ENCODE measurements at places on chromosomes 13 and 19.

DNA sequence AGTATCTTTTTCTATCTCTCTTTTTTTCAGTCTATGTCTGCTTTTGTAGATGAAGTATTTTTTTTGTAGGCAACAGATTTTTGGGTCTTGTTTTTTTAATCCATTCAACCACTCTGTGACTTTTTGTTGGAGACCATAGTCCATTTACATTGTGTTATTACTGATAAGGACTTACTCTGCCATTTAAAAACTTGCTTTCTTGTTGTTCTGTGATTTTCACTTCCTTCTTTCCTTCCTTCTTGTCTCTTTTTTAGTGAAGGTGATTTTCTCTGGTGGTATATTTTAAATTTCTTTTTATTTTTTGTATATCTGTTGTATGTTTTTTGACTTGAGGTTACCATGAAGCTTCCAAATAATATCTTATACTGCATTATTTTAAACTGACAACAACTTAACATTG, 79.5 kb downstream of the COG6 start:
- no peak for DNase-seq

DNA sequence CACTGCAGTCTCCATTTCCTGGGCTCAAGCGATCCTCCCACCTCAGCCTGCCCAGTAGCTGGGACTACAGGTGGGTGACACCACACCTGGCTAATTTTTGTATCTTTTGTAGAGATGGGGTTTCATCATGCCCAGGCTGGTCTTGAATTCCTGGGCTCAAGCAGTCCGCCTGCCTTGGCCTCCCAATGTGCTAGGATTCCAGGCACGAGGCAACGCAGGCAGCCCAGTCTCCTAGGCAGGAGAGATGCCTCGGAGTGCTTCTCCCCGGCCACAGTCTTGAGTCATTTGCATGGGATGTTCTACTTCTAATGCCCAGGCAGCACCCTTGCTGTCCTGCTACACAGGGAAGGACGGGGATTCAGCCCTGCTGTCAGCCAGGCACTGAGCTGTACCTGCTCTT, 8.7 kb downstream of the MICOS13 start:
- DNase-seq, result no peak

DNA sequence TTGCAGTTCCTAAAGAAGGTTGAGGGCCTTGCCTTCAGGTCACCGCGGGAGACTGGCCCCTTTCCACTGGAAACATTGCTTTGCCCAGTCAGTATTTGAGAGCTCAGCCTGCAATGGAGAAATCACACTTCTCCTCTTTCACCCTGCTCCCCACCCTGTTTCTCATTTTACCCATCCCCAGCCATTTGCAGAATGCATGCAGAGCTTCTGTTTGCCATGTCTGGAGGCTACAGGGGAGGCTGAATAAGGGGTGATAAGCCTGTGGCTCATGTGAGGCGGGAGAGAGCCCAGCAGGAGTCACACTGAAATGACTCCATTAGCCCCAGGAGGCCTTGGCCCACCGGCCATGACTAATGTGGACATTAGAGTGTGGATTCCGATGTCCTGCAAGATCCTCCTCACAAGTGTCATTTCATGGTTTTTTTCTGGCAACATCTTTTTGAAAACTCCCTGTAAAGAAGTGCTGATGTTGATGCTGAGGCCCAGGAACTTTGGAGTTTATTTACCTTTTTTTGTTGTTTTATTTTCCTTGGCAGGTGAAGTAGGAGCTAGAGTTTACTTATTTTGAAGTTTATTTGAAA, 6.3 kb downstream of the SPINT2 start:
- no peak for DNase-seq

GRCh38 chr19:12720851-12721655, 2.7 kb downstream of the TNPO2 start:
- no peak for DNase-seq

DNA sequence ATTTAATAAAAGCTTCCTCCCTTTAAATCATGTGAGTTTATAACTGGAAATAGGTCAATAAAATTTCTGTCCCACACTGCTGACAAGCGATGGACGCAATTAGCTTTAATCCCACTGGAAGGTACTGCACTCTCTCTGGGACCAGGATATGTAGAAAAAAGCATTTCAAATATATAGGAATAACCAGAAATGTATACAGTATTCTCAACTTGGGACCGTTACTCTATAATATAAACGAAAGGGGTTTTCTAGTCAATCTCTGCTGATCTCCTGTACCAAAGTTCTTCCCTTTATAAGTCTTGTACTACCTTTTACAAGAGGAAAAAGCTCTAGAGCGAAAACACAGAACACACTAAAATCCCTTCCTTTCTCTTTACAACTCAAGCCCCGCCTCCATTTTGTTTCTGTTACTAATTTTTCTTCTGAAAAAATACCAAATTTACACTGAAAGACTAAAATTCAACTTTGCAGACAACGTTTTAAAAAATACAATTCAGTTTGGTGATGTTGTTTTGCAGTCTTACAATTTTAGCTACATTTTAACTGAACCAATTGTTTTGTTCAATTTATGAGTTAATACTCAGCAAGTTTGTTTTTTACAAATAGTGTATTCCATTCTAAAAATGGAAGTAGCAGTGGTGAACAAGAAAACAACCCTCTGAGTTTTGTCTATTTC, 1.7 kb upstream of the USPL1 start:
- no peak for DNase-seq

- peak; percentile 2 for DNase-seq
Measured at GRCh38 chr13:102555914-102556553, 40.8 kb upstream of the TPP2 start.
